Activated naive CD8-positive, alpha-beta T cell treated with anti-CD3 and anti-CD28 coated beads, Interleukin-2, amount 10 ng/mL, durations not matched to agents 7 days and 5 days (primary cell): ENCODE measurements at places on chromosomes 2 and 18. TPM values are rescaled to one million over a fixed set of nuclear protein-coding genes. Genes with fewer than 3 reads are reported as not detected.

HOXD12 gene
- total RNA-seq: not detected

TMEM198 gene
- total RNA-seq: 1.1 TPM

HK2 gene
- total RNA-seq: 40.9 TPM

OSR1 gene
- total RNA-seq: not detected

CPO gene
- total RNA-seq: not detected

INHBB gene
- total RNA-seq: not detected

MSGN1 gene
- total RNA-seq: not detected

DNA sequence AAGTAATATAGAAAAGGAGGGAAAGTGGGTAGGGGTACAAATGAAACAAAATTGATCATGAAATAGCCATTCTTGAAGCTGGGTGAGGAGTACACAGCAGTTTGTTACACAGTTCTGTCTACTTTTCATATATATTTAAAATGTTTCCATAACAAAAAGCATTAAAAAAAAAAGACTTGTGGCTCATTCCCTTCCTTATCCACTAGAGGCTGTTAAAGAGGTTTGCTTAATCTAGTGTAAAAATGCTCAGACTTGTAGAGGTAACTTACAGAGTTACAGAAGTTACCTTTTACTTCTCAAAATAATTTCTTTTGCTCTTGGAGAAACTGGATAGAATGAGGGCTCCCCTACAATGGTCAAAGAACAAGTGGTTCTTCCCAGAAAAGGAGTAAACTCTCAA lies 8.1 kb upstream of the WIPF1 start:
- no peak for DNase-seq
- H3K27me3 ChIP-seq: no peaks in the 10 kb centered on the region
- peaks cover 83% of the 10 kb centered on the region for H3K4me1 ChIP-seq
- peak overlapping the region; percentile 36 for H3K4me3 ChIP-seq
- peaks cover 20% of the 10 kb centered on the region for H3K36me3 ChIP-seq
- H3K27ac ChIP-seq: peak overlapping the region; percentile 78

GRCh38 chr2:235536711-235537110 lies 42.9 kb downstream of the AGAP1 start:
- DNase-seq: no peak
- H3K4me3 ChIP-seq: no peak overlapping the region
- no peak overlapping the region for H3K27ac ChIP-seq
- no peaks in the 10 kb centered on the region for H3K4me1 ChIP-seq
- no peaks in the 10 kb centered on the region for H3K36me3 ChIP-seq

DNA sequence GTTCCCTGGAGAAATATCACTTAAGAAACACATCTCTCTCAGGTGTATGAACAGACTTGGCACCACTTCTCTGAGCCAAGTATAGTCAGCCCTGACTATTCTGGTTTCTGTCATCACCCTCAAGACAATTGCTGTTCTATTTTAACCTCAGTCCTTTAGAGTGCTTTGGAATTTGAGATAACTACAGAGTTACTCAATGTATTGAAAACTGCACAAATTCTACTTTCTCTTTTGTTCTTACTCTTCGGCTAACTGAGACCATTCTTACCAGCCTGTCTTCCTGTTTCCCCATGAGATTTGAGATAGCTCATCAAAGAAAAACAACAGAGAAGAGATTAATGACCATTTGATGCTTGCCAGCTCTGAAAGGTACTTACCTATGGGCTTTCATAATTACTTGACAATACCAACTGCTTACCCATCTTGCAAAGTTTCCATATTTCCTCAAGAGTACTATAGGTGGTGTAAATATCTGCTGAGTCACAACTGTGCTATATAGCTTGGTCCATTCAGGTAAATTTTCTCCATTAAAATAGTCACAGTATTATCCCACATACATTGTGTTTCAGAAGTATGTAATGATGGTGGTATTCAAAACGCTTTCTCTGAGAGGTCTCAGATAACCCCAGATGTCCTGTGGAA lies 467.5 kb upstream of the CHST9 start:
- no peak for DNase-seq
- H3K4me1 ChIP-seq: no peaks in the 10 kb centered on the region
- H3K27me3 ChIP-seq: no peaks in the 10 kb centered on the region
- no peak overlapping the region for H3K27ac ChIP-seq
- H3K4me3 ChIP-seq: no peak overlapping the region

GRCh38 chr2:101551336-101551888 lies 76.5 kb upstream of the RFX8 start:
- H3K4me3 ChIP-seq: peak overlapping the region; percentile 47
- H3K36me3 ChIP-seq: peaks cover 13% of the 10 kb centered on the region
- DNase-seq: no peak
- peaks cover 20% of the 10 kb centered on the region for H3K4me1 ChIP-seq

GRCh38 chr2:172429301-172429968 lies 2.0 kb downstream of the ITGA6 start:
- peak overlapping the region; percentile 85 for H3K4me3 ChIP-seq
- peaks cover 2% of the 10 kb centered on the region for H3K36me3 ChIP-seq
- DNase-seq: no peak
- no peak overlapping the region for H3K27ac ChIP-seq
- H3K4me1 ChIP-seq: peaks cover 43% of the 10 kb centered on the region

DNA sequence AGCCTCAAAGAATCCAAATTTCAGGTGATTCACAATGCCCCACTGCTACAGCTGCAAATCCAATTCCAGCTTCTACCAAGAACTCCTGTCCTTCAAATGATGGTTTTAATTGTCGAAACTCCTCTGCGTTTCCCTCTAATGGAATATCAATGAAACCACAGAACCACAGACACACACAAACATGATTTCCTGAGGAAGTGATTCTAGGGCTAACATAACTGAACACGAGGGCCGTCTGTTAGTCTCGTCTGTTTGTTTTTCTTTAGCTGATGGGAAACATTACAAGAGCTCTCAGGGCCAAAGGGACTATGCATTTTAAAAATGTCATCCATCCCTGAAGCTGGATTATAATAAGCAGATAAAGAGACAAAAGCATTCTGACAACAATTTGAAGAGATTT lies 59.4 kb downstream of the RNF152 start:
- DNase-seq: no peak
- no peak overlapping the region for H3K4me3 ChIP-seq
- H3K36me3 ChIP-seq: peaks cover 2% of the 10 kb centered on the region
- H3K4me1 ChIP-seq: peaks cover 14% of the 10 kb centered on the region
- peaks cover 12% of the 10 kb centered on the region for H3K27me3 ChIP-seq

GRCh38 chr2:11925295-11926066 lies 179.0 kb downstream of the LPIN1 start:
- H3K27me3 ChIP-seq: peaks cover 7% of the 10 kb centered on the region
- H3K4me3 ChIP-seq: no peak overlapping the region
- H3K36me3 ChIP-seq: no peaks in the 10 kb centered on the region
- peaks cover 3% of the 10 kb centered on the region for H3K4me1 ChIP-seq
- DNase-seq: no peak

DNA sequence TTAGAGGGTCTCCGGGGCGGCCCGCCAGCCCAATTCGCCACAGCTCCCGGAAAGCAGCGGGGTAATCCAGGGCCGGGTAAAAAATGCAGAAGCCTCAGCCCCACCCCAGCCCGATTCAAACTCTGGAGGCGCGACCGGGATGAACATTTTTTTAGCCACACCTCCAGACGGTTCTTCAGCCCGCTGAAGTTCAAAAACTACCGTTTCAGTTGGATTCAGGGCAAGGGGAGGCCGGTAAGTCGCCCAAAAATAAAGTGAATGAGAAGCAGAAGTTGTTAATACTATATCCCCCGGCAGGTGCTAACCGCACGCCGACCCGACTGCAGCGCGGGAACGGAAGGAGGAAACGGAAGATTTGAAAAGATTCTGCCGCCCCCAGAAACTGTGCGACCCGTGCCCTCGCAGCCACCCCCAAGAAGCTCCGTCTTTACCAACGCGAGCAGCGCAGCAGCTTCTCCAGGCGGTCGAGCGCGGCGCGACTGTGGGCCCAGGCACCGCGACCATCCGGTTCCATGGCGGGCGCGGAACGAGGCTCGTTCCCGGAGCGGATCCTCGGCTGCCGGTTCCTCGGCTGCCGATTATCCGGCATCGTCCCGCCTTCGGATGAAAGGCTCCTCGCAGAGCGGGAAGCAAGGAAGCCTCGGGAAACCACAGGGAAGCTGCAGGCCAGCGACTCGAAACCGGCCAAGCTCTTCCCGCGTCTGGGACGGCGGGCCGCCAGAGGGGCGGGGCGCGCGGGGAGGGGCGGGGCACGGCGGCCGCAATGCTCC lies at the start of gene BARD1:
BARD1 (minus strand) TSS at position 703 of the 770 bp plus-strand sequence; CDS start at position 589, 114 bp downstream.
- peaks cover 16% of the 10 kb centered on the region for H3K36me3 ChIP-seq
- H3K4me1 ChIP-seq: peaks cover 28% of the 10 kb centered on the region
- peak within 1 kb of the TSS; percentile 95 for H3K4me3 ChIP-seq

- H3K36me3 ChIP-seq: peaks cover 6% of the 10 kb centered on the region
- H3K27ac ChIP-seq: peak overlapping the region; percentile 96
- peak; percentile 70 for DNase-seq
- peak overlapping the region; percentile 67 for H3K4me3 ChIP-seq
- H3K27me3 ChIP-seq: no peaks in the 10 kb centered on the region
Measured at GRCh38 chr2:112187805-112188596, 49.8 kb downstream of the FBLN7 start.

DNA sequence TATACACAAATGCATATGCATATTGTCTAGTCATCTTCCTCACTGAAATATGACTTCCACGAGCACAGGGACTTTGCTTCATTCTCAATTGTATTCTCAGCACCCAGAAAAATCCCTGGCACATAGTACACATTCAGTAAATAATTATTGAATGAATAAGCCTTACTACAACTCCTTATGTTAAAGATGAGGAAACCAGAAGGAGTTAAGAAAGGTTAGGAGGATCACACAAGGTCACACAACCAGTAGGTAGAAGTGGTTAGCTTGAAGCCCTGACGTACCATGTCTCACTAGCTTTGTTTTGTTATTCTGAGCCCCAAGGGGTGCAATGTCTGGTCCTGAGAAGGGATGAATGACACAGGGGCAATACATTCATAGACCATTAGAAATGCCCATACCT lies 220.9 kb upstream of the PID1 start:
- no peaks in the 10 kb centered on the region for H3K27me3 ChIP-seq
- no peaks in the 10 kb centered on the region for H3K4me1 ChIP-seq
- no peak overlapping the region for H3K4me3 ChIP-seq
- H3K36me3 ChIP-seq: no peaks in the 10 kb centered on the region
- no peak overlapping the region for H3K27ac ChIP-seq

GRCh38 chr18:40250236-40250635 lies 1704.8 kb upstream of the PIK3C3 start:
- H3K36me3 ChIP-seq: no peaks in the 10 kb centered on the region
- DNase-seq: no peak
- no peak overlapping the region for H3K27ac ChIP-seq
- no peaks in the 10 kb centered on the region for H3K27me3 ChIP-seq
- no peak overlapping the region for H3K4me3 ChIP-seq

GRCh38 chr2:76170856-76171255 lies 460.1 kb upstream of the GCFC2 start:
- no peaks in the 10 kb centered on the region for H3K27me3 ChIP-seq
- no peak overlapping the region for H3K27ac ChIP-seq
- no peaks in the 10 kb centered on the region for H3K4me1 ChIP-seq
- H3K4me3 ChIP-seq: no peak overlapping the region
- no peak for DNase-seq

GRCh38 chr18:58232668-58233067 lies 188.6 kb downstream of the NEDD4L start:
- no peak overlapping the region for H3K27ac ChIP-seq
- no peak overlapping the region for H3K4me3 ChIP-seq
- DNase-seq: no peak

- H3K4me1 ChIP-seq: no peaks in the 10 kb centered on the region
- no peak for DNase-seq
- no peaks in the 10 kb centered on the region for H3K27me3 ChIP-seq
- H3K4me3 ChIP-seq: no peak overlapping the region
Measured at GRCh38 chr2:146457221-146457620, 1387.6 kb upstream of the ACVR2A start.

- no peak overlapping the region for H3K27ac ChIP-seq
- no peak overlapping the region for H3K4me3 ChIP-seq
- no peaks in the 10 kb centered on the region for H3K36me3 ChIP-seq
- DNase-seq: no peak
Measured at GRCh38 chr2:207815254-207815653, 45.5 kb upstream of the FZD5 start.

DNA sequence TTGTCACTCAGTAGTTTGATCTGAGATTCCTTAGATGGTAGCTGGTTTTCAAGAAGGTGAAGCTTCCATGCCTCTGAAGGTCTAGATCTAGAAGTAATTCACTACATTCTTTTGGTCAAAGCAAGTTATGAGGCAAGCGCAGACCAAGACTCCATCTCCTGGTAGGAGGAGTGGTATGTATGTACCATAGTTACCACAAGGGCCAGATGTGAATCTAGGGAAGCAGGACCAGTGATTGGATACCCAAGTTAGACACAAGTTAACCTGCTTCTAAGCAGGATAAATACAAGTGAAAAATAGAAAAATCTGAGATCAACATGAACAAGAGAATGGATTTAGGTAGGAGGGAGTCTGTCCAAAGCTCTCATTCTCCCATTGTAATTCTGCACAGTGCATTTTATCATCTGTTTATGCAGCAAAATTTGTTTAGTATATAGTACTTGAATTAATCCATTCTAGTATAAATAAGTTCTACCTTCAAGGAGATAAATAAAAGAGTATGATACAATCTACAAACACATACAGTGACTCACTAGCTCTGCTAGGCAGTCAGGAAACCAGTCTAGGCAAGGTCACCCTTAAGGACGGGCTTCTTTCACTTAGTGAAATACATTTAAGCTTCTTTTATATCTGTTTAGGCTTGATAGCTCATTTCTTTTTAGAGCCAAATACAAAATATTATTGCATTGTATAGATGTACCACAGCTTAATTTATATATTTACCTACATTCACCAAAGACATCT lies 14.2 kb upstream of the DOCK10 start:
- peak overlapping the region; percentile 73 for H3K27ac ChIP-seq
- DNase-seq: no peak
- H3K36me3 ChIP-seq: peaks cover 7% of the 10 kb centered on the region
- no peaks in the 10 kb centered on the region for H3K27me3 ChIP-seq
- H3K4me1 ChIP-seq: peaks cover 44% of the 10 kb centered on the region

GRCh38 chr2:62196278-62196901 lies 475 bp downstream of the B3GNT2 start:
- peak overlapping the region; percentile 87 for H3K4me3 ChIP-seq
- H3K27ac ChIP-seq: peak overlapping the region; percentile 95
- H3K27me3 ChIP-seq: no peaks in the 10 kb centered on the region
- peaks cover 44% of the 10 kb centered on the region for H3K4me1 ChIP-seq
- DNase-seq: peak; percentile 80

DNA sequence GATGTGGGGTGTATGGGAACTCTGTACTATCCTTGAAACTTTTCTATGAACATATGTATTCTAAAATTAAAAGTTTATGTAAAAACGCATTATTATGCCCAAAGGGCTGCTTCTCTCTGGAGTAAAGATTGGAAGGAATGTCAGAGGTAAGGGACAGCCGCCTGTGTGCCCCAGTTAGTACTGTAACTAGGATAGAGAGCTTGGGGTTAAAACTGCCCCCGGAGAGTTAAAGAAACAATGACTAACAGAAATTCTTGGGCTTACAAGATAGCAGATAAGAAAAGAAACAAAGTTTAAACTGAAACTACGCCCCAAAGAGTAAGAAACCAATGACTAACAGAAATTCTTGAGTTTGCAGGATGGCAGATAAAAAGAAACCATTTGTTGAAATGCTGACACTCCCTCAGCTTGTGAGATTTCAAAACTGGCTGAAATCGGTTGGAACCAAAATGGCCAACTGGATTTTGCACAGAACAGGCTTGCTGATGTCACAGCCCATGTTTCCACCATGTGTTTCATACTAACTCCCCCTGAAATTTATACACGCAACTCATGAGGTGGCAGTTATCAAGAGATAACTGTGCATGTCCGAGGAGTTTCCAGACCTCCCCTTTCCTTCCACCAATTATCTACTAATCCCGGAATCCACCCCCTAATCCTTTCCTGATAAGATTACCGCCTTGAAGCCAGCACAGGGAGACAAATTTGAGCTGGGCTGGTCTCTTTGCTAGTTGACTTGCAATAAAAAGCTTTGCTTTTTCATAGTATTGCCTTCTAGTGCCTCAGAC lies 8.7 kb upstream of the TXNDC2 start:
- peaks cover 3% of the 10 kb centered on the region for H3K4me1 ChIP-seq
- H3K4me3 ChIP-seq: no peak overlapping the region
- H3K36me3 ChIP-seq: no peaks in the 10 kb centered on the region
